SIG-M5 (cell line): ENCODE measurements at places on chromosomes 2 and 18.

DNA sequence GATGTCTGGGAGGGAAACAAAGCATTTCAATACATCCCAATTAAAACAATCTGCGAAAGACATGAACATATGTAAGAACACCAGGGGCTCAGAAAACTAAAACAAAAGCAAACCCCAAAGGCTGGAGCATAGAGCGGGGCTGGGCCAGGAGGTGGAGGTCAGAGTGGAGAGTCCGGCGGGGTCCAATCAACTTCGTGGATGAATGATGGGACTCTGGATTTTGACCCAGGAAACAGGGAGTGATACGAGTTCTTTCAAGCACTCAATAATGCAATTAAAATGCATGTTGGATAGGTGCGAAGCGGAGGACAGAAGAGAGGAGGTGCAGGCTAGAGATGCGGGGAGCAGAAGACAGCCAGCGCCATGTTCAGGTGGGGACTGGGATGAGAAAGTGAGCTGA is 200.7 kb upstream of the PXDN start:
- no peak for DNase-seq

GRCh38 chr2:184367211-184367610 is 231.1 kb upstream of the ZNF804A start:
- DNase-seq: no peak

GRCh38 chr2:36367895-36368353 is 12.3 kb downstream of the CRIM1 start:
- no peak for DNase-seq

- no peak for DNase-seq
Measured at GRCh38 chr2:216485237-216485636, 13.4 kb upstream of the RPL37A start.

- no peak for DNase-seq
Measured at GRCh38 chr2:223943561-223944008, 1.6 kb downstream of the WDFY1 start.

- DNase-seq: no peak
Measured at GRCh38 chr18:295756-296490, 28.1 kb upstream of the THOC1 start.
